MCF 10A (cell line): ENCODE measurements at places on chromosomes 6 and 20.

- DNase-seq: no peak
- no peaks in the 10 kb centered on the region for H3K36me3 ChIP-seq
- peaks cover 7% of the 10 kb centered on the region for H3K4me1 ChIP-seq
- peaks cover 44% of the 10 kb centered on the region for H3K27me3 ChIP-seq
- H3K4me3 ChIP-seq: no peak overlapping the region
- H3K27ac ChIP-seq: no peak overlapping the region
These were observed 4.9 kb downstream of the GPR31 start for GRCh38 chr6:167152862-167153261.

- H3K27me3 ChIP-seq: peaks cover 74% of the 10 kb centered on the region
- no peaks in the 10 kb centered on the region for H3K36me3 ChIP-seq
- no peak overlapping the region for H3K27ac ChIP-seq
- H3K4me3 ChIP-seq: no peak overlapping the region
- DNase-seq: no peak
- H3K4me1 ChIP-seq: no peaks in the 10 kb centered on the region
These were observed 296.8 kb upstream of the RSPO3 start for GRCh38 chr6:126821706-126822105.

DNA sequence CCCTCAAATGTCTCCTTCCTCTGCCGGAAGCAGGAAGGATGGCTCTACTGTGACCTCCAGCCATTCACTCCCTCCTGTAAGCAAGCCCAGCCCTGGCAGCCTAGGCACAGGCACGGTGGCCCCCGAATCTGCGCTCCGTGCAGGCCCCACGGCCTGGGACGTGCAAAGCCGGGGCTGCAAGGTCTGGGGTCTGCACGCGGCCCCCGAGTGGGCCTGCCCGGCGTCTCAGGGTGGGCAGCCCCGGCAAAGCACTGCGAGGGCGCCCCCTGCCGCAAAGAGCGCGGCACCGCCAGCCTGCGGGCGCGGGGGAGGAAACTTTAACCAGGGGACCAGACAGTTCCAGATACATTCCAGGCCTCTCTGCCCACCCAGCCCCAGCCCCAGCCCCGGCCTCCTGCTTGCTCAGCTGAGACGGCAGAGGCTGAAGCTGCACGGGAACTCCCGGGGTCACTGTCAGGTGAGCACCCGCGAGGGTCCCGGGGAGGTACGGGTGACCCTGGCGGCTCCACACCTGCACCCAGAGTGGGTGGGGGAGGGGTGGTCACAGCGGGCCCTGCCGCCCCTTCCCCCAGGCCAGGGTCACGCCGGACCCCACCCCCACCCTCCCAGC lies 98.8 kb downstream of the ASXL1 start:
- peaks cover 14% of the 10 kb centered on the region for H3K36me3 ChIP-seq
- DNase-seq: no peak
- H3K4me3 ChIP-seq: no peak overlapping the region
- no peak overlapping the region for H3K27ac ChIP-seq
- H3K27me3 ChIP-seq: no peaks in the 10 kb centered on the region
- H3K4me1 ChIP-seq: no peaks in the 10 kb centered on the region

DNA sequence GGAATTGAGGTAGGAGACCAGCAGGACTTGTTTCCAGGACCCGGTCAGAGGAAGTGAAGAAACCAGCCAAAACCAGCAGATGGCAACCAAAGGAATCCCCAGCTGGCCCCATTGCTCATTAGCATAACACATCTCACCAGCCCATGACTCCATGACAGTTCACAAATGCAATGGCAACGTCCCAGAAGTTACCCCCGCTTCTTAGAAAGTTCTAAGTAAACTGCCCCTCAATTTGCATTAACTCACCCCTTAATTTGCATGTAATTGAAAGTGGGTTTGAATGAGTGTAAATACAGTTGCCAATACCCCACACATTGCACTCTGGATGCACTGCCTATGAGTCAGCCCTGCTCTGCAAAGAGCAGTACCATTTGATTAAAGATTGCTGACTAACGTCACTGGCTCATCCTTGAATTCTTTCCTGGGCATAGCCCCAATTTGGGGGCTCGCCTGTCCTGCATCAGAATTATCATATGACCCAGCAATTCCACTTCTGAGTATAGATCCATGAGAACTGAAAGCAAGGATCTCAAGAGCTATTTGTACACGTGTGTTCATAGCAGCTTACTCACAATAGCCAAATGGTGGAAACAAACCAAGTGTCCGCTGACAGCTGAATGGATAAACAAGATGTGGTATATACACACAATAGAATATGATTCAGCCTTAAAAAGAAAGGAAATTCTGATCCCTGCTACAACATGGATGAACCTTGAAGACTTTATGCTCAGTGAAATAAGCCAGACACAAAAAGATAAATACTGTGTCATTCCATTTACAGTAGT lies 36.4 kb downstream of the MYLK4 start:
- peaks cover 8% of the 10 kb centered on the region for H3K4me1 ChIP-seq
- no peak overlapping the region for H3K4me3 ChIP-seq
- H3K27ac ChIP-seq: no peak overlapping the region
- no peaks in the 10 kb centered on the region for H3K36me3 ChIP-seq

GRCh38 chr20:38325905-38326304 lies 20.4 kb upstream of the LBP start:
- H3K36me3 ChIP-seq: no peaks in the 10 kb centered on the region
- H3K27me3 ChIP-seq: peaks cover 36% of the 10 kb centered on the region
- no peak for DNase-seq
- no peak overlapping the region for H3K27ac ChIP-seq
- H3K4me1 ChIP-seq: no peaks in the 10 kb centered on the region

- DNase-seq: no peak
- no peak overlapping the region for H3K27ac ChIP-seq
- H3K4me1 ChIP-seq: no peaks in the 10 kb centered on the region
- no peaks in the 10 kb centered on the region for H3K27me3 ChIP-seq
- H3K4me3 ChIP-seq: no peak overlapping the region
These were observed 14.0 kb downstream of the PLAGL1 start for GRCh38 chr6:143993965-143994646.

DNA sequence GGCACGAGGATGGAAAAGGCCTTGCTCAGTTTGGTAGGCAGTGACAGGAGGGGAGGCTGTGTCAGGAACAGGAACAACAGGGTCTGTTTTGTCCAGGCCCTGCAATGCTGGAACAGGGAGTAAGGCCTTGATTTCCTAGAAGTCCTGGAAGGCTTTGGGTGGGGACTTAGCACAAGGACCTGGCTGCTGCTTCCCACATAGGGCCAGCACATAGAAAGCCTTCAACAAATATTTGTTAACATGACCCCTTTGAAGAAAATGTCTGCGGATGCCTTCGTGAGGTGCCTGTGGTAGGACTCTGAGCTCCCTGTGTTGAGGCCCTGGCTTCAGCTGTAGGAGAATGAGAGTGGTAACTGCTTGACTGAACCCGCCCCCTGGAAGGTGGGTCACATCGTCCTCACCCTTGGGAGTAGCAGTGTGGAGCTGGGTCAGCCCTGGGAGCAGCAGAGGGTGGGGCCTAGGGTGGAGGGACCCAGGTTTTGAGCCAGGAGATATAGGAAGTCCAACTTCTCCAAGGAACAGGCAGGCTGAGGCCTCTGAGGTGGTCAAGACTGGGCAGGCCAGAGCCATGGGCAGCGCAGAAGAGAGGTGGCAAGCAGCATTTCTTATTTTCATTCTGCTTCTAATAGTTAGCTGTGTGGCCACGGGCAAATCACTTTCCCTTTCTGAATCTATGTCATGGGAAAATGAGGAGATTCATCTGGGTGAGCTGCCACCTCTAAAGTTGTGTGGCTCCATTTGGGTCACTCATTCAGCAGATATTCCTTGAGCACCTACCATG lies 50.0 kb downstream of the CNBD2 start:
- peak overlapping the region; percentile 79 for H3K27ac ChIP-seq
- H3K4me1 ChIP-seq: peaks cover 20% of the 10 kb centered on the region
- no peak for DNase-seq
- no peaks in the 10 kb centered on the region for H3K27me3 ChIP-seq
- no peak overlapping the region for H3K4me3 ChIP-seq

DNA sequence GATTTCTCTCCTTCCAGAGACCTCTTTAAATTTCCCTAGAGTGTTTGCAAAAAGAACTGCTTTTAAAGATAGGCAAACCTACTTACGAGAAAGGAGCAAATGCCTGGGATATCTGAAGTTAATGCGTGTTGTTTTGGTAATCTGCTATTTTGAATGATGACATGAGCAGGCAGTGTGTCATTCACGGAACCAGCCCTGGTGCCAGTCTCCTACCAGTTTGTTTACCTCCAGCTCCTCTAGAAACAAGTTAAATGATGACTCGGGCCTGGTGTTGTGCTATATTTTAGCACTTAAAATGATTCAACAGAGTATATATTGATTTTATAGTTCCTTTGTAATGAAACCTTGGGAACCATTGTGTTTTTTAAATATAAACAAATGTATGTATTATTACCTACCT lies 41.1 kb upstream of the MAP3K4 start:
- peak overlapping the region; percentile 88 for H3K27ac ChIP-seq
- no peaks in the 10 kb centered on the region for H3K36me3 ChIP-seq
- peaks cover under 1% of the 10 kb centered on the region for H3K27me3 ChIP-seq
- H3K4me3 ChIP-seq: peak overlapping the region; percentile 40
- H3K4me1 ChIP-seq: peaks cover 27% of the 10 kb centered on the region

DNA sequence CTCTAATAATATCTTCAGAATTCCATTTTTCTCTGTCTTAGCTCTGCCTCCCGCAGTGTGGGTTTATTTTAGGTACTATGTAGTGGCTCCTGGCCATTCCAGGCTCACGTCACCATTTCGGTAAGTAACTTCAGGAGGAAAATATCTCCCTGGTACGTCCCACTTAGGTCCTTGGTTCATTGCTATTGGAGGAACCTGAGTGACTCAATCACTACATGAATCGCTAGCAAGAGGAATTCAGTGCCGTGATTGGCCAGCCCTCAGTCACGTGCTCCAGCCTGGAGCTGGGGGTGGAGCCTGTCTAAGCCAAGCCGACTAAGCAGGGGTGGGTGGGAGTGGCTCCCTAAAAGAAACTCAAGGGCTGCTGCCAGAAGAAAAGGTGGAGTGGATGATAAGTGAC lies 67.3 kb upstream of the E2F3 start:
- no peaks in the 10 kb centered on the region for H3K4me1 ChIP-seq
- no peaks in the 10 kb centered on the region for H3K36me3 ChIP-seq
- no peak overlapping the region for H3K4me3 ChIP-seq
- H3K27ac ChIP-seq: no peak overlapping the region
- DNase-seq: no peak

GRCh38 chr6:169144356-169144755 lies 109.3 kb downstream of the THBS2 start:
- H3K4me3 ChIP-seq: no peak overlapping the region
- no peak overlapping the region for H3K27ac ChIP-seq
- peaks cover 7% of the 10 kb centered on the region for H3K4me1 ChIP-seq
- H3K36me3 ChIP-seq: no peaks in the 10 kb centered on the region
- DNase-seq: no peak

GRCh38 chr6:157037165-157037564 lies 260.0 kb downstream of the ARID1B start:
- H3K36me3 ChIP-seq: peaks cover 9% of the 10 kb centered on the region
- H3K4me3 ChIP-seq: no peak overlapping the region
- H3K27me3 ChIP-seq: no peaks in the 10 kb centered on the region
- H3K4me1 ChIP-seq: peaks cover 14% of the 10 kb centered on the region

DNA sequence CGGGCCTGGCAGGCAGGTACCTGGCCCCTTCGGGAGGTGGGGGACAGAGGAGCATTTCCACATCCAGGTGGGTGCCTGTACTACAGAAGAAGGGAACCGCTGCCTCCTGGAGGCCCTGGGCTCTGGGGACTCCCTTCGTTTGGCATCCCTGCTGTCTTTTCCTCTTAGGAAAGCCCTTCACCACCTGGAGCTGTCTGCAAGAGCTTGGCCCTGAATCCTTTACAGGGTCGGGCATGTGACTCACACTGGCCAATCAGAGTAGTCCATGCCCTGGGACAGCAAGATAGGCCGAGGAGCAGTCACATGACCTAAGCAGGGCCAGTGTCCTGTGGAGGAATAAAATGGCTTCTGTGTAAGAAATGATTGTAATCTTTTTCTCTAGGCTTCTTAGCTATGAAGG lies 224.9 kb downstream of the ANKRD60 start:
- no peak for DNase-seq
- H3K27me3 ChIP-seq: no peaks in the 10 kb centered on the region
- no peaks in the 10 kb centered on the region for H3K4me1 ChIP-seq
- no peaks in the 10 kb centered on the region for H3K36me3 ChIP-seq

- DNase-seq: peak; percentile 79
- no peaks in the 10 kb centered on the region for H3K4me1 ChIP-seq
- H3K36me3 ChIP-seq: no peaks in the 10 kb centered on the region
- no peak overlapping the region for H3K27ac ChIP-seq
These were observed 81.7 kb upstream of the NFATC2 start for GRCh38 chr20:51624157-51624731.

- H3K27ac ChIP-seq: peak overlapping the region; percentile 99
- H3K27me3 ChIP-seq: peaks cover 2% of the 10 kb centered on the region
- peak overlapping the region; percentile 83 for H3K4me3 ChIP-seq
- peaks cover 5% of the 10 kb centered on the region for H3K36me3 ChIP-seq
- DNase-seq: peak; percentile 73
These were observed 20.8 kb upstream of the MLN start for GRCh38 chr6:33824461-33825154.

DNA sequence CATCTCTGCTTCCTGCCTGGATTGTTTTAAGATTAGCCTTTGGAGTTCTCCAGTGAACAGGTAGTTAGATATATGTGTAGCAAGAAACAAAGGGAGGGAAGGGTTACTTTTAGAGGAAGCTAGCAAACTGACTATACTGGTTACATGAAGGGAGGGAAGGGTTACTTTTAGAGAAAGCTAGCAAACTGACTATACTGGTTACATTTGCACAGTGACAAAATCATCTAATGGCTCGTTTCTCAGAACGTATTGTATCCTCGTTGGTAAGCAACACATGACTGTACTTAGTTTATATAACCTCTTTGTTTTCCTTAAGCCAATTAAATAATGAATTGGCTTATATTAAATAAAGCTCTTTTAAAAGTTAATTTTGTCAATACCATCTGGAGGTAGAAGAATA lies 540.9 kb downstream of the EPM2A start:
- DNase-seq: no peak
- no peak overlapping the region for H3K27ac ChIP-seq
- no peak overlapping the region for H3K4me3 ChIP-seq
- H3K36me3 ChIP-seq: no peaks in the 10 kb centered on the region

DNA sequence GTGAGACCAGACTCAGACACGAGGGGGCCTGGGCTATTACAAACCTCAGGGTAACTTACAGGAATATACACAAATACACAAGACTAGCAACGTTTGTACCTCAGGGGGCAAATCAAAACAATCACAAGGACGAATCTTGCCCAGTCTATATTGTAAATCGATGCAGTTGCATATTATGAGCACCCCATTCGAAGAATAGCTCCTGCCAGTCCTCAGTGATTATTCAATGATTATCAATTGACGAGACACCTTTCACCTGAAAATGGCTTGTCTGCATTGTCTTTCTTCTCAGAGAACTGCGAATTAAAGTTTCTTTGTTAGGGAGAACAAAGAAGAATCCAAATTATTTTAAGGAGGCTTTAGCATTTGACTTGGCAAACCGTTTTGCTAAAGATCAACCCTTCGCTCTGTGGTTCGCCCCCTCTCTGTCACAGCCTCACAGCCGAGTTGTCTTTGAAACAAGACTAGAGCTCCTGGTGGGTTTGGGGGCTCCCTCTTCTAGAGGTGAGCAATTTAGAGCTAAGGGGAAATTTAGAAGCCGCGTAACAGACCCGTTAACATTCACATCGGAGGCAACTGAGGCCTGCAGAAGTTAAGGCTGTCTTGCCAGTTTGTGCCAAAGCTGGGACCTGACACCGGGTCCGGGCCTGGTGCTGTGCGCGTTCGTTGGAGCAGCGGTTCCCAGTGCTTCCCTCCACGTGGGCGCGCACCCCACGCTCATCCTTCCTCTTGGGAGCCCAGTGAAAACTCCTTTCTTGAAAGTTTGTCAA lies 24.9 kb upstream of the MAP3K7 start:
- no peak overlapping the region for H3K27ac ChIP-seq
- peaks cover 93% of the 10 kb centered on the region for H3K27me3 ChIP-seq
- DNase-seq: no peak
- no peaks in the 10 kb centered on the region for H3K4me1 ChIP-seq
- peak overlapping the region; percentile 42 for H3K4me3 ChIP-seq
- H3K36me3 ChIP-seq: no peaks in the 10 kb centered on the region
